Dermis microvascular lymphatic vessel endothelial cell (primary cell): ENCODE measurements at places on chromosomes 3 and 15.
A peak's percentile ranks its signal among the peaks of the same experiment; 100 is the strongest.

GRCh38 chr3:187212705-187213104 lies 15.4 kb downstream of the RTP1 start:
- DNase-seq, result no peak

GRCh38 chr3:514192-514591 lies 317.6 kb downstream of the CHL1 start:
- no peak for DNase-seq

DNA sequence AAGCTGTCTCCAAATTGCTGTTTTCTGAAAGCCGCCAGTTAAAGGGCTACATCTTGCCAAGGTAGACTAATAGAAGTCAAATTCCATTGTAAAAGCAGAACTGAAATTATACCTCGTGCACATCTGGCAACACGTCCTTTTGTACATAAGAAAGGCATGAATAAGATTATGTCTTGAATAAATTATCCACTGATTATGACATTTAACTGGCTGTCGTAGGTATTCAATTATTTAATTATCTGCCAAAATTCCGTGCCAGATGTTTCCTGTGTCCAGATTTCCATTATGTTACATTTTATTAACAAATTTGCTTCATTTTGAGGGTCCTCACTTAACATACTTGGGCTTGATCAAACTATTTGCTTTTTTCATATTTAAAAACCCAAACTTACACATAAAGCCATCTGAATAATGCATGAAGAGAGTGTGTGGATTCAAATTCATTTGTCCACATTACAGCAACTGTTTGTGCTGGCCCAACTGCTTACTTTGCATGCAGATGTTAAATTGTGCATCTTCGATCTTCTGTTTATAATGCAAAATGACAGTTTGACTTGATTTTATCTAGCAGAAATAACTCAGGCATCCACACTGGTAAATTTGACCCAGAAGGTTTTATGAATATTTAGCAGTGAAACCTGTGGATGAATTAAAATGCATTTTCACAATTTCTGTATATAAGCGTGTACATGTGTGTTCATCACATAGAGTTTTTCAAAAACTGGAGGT lies 701.5 kb downstream of the ZNF385D start:
- no peak for DNase-seq

DNA sequence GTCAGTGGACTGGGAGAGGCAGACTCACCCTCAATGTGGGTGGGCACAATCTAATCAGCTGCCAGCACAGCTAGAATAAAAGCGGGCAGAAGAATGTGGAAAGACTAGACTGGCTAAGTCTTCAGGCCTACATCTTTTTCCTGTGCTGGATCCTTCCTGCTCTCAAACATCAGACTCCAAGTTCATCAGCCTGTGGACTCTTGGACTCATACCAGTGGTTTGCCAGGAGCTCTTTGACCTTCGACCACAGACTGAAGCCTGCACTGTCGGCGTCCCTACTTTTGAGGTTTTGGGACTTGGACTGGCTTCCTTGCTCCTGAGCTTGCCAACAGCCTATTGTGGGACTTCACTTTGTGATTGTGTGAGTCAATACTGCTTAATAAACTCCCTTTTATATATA lies 68.0 kb downstream of the CNTN3 start:
- no peak for DNase-seq

DNA sequence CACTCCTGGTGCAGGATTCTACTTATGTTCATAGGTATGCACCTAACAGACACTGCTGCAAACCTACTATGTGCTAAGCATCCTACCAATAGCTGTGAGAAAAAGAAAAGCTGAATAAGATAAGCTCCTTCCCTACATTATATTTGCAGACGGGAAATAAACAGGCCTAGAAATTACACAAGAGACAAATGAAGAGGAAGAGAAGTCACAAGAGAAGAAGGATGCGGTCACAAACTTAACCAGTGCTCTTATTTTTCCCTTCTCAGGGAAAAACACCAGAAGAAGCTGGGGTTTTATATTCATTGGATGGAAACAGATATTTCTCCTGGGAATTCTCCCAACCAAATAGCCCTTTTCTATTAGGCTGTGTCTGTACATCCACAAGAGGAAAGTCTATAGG lies 109.7 kb upstream of the TRIM42 start:
- no peak for DNase-seq

DNA sequence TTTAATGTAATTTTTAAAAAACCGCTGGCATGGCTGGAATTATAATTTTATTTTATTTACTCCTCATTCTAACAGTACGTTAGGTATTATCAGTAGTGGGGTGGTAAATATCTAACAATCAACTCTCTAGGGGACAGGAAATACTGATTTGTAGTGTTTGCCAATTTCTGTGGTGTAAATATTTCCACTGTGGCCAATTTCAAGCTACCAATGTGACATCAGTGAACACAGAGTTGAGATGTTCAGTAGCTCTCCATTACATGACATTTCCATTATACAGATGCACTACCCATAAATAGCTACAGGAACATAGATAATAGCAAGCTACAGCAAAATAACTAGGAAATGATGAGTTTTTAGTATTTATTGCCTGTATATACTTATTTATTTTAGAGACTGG lies 10.0 kb upstream of the ARL8B start:
- DNase-seq, result no peak

DNA sequence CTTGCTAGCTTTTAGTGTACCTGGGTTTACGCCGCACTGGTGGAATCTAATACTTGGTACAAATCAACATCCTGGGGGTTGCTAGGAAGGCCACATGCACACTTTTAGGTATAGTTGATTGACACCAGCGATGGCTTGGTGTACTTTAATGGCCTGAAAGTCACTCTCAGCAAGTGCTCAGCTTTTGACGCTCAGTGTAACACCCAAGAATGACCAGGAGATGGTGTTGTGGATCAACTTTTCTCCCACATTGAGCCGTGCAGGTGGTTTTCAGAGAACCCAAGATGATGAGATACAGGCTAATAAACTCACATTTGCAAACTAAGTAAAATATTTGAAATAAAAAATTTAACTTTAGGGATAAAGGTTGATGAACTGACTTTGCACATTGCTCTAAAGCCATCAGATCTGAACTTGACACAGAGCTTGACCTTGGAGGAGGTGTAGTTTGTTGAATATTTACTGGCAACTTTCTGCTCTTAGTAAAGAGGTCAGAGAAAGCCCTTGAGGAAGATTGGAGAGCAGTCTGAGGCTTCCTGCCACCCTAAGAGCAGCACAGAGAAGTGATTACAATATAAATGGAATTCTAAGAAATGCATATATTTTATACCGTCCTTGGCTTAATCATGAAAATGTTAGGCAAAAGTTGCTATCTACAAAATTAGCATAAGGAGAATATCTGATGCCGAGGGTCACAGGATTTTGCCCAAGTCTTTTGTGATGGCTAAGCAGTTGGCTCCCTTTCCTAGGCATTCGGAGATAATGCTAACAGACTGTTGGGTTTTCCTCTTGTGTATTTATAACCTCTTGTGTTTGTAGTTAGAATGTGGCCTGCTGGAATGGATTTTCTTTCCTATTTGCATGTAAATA lies 143.4 kb upstream of the RASGRP1 start:
- peak; percentile 76 for DNase-seq

DNA sequence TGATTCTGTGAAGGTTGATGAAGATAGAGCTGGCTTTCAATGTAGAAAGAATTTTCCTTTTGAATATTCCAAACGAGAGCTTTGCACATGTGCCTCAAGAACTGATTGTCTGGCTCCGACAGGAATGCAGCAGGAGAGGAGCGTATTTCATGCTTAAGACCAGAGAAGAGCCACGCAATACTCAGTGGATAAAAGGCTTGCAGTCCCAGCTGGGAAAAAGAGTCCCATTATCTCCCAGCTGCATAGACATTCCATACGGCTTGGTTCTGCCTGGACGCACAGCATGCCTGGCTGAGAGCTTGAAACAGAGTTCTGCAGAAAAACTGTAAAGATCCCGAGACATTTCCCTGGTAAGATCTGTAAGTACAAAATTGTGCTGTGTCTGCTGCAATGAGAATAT lies at the start of gene CNTN6:
TSS of gene CNTN6 (plus strand) at position 254 of the 400 bp plus-strand sequence. CDS start 54,985 bp downstream, outside the sequence.
- no peak for DNase-seq

GRCh38 chr3:118909763-118910162 lies 124.9 kb downstream of the IGSF11 start:
- DNase-seq, result no peak

DNA sequence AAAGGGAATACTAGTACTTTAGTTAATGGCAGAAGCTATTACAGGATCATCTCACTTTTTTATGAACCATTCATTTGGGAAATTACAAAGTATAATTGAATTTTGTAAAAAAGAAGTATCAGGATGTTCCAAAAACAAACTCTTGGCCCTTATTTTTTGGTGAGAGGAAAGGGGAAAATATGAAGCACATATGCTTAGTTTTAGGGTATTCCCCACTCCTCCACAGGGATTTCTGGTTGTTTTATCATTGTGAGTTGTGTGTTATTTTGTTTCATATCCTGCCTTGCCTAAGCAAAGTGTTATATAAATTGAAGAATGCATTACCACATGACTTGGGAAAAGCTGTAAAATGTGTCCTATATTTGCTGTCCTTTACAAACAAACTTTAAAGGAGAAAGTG lies 227.0 kb downstream of the FMN1 start:
- no peak for DNase-seq

DNA sequence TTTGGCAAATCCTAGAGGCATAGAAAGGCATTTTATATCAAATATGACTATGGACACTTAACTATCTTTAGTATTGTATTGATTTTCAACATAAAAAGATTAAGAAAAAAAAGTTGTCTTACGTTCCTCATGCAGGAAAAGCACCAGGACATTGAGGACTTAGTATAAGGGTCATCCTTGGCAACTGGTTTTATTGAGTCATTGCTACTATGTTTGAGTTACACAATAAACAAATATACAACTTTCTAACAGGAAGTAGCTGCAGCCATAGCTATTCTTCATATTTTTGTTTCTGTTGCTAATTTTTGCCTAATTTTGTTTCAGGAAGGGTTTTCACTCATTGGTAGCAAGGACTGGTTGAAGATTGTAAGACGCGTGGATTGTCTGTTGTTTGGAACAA lies 93.0 kb downstream of the NPTN start:
- DNase-seq, result no peak

DNA sequence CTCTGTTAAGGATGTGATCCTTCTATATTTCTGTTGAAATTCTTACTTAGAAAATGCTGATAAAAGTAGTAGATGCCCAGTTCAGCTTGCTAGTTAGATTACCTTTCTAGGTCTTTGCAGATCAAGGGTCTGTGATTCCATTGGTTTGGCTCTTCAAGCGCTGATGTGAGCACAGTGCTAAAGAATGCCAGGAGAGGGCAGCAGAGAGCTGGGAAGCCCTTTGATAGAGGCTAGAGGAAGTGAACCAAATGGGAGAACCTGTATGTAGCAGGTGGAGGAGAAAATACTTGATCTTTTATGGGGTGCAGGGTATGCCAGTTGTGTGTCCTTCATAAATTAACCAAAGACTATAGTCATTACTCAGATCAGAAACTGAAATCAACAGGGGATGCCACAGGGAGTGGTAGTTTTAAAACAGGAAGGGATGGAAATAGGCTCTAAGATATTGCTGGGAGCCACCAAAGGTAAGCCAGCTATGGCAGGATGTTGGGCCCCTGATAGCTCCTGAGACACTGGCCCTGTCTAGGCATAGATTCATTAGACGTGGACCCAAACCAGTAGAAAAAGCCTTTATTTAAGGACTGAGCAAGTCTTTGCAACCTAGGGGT lies 677.4 kb downstream of the SQOR start:
- DNase-seq, result peak; percentile 63

DNA sequence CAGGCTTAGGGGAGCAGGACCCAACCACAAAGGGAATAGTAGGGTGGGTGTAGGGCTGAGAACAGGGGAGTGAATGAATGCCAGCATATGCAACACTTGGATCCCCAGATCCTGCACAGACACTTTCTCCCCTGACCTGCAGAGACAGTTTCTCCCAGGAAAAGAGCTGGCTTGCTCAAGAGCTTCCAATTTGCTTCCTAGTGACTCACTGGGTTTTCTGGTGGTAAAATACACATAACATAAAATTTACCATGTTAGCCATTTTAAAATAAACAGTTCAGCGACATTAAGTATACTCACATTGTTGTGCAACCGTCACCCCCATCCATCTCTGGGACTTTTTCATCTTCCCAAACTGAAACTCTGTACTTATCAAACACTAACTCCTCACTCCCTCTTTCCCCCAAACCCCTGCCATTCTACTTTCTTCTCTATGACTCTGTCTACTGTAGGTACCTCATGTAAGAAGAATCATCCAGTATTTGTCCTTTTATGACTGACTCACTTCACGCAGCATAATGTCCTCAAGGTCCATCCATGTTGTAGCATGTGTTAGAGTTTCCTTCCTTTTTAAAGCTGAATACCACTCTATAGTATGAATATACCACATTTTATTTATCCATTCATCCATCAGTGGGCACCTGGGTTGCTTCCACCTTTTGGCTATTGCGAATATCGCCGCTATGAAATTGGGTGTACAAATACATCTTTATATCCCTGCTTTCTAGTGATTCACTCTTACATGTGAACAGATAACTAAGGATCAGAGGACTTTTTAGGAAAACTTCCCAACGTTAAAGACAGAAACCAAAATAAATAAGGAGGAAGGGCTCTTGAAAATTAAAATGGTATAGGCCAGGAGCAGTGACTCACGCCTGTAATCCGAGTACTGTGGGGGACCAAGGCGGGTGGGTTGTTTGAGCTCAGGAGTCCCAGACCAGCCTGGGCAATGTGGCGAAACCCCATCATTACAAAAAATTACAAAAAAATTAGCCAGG lies 95.6 kb upstream of the TJP1 start:
- no peak for DNase-seq

DNA sequence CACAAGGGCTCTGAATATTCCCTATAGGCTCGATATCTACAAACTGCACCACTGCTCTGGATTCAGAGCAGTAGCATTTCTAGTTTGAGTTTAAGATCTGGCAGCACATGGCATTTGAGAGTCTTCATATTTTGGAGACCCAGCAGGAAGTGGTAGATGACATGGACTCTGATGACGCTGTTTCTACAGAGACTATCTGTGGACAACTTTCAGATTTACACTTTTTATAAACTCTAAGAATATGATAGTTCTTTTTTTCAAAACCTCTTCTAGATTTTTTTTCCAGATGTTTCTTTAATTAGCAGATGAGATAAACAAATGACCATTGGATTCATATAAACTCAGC lies 35.8 kb downstream of the ARMC8 start:
- no peak for DNase-seq
